ENCODE measurements at places on chromosomes 5 and 9.

GRCh38 chr5:154049636-154050035 is 10.9 kb downstream of the MFAP3 start:
- DNase-seq: no peak

DNA sequence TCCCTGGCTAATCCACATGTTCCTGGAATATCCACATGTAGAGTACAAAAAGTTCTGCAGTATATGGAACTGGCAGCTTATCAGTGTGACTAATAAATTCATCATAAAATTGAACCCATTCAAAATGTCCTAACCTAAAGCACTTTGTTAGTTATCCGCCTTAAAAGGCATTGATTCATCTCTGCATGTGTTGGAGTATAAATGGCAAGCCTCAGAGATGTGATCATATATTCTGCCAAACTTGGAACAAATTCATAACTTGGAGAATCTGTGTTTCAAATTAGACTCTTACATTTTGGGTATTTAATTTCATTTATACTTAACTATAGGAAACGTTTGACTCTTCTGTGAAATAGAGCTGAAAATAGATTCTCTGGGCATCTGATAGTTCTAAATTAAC is 25.2 kb upstream of the NREP start:
- no peak for DNase-seq

DNA sequence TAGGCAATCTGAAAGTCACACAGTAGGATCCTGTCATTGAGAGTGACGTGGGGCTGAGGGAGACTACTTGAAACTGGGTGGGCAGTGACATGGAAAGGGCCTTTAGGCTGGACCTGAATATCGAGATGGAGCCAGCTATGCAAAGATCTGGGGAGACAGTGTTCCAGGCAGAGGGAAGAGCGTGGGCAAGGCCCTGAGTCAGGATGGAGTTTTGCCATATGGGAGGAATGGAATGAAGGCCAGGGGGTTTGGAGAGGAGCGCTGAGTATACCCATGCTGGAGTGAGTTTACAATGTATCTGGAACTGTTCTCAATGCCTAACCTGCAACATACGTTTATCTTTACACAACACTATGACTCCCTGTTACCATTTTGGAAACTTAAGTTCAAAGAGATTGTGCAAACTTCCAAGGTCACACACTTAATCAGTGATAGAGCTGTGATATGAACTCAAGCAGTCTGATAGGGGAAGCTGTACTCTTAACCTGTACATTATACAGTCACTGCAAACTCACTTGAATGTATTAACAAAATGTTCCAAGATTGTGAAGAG is 33.5 kb downstream of the INSYN2B start:
- no peak for DNase-seq

DNA sequence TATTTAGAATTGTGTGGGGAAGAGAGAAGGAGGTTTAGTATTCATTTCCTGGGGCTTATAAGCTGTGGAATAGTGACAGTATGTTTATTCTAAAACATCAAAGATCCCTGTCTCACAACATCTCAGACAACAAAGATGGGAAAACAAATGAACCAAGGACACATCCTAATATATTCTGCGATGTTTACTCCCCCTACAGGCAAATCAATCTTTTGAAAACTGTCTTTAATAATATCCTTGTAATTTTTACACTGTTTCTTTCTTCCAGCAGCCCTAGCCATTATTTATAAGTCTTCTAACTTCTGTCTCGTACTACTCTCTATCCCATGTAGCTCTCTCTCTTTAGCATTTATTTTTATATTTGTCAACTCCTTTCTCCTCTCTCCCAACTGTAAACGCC is 33.5 kb upstream of the TMEM252 start:
- no peak for DNase-seq

- DNase-seq: no peak
Observed at GRCh38 chr5:71589903-71590302, 2.8 kb downstream of the MCCC2 start.

GRCh38 chr5:118611332-118611945 is 376.9 kb downstream of the DTWD2 start:
- DNase-seq: no peak

DNA sequence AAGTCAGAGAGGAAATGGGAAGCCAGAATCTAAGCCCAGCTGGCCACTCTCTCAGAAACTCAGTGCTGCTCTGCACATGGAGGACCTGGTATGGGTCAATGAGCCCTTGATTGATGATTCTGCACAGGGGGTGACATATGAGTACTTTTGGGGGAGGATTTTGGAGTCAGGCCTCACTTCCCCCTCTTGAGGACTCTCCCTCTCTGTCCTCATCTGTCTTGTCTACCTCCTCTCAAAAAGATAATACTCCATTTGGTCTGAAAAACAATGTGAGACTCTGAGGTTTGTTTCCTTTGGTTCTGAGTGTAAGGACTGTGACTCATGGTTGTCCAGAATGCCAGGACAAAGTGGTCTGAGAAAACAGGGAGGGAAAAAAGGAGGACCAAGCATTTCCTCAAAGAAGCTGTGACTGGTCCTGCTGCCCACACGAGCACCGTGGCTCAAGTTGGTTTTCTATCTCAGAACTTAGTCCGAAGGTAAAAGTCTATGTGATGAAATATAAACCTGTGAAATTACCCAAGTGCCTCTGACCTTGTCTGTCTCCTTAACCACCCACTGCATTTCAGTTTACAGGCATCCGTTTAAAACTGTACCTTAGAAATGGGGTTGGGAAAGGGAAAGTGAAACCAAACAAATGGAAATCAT is 11.1 kb downstream of the TTC39B start:
- DNase-seq: no peak

DNA sequence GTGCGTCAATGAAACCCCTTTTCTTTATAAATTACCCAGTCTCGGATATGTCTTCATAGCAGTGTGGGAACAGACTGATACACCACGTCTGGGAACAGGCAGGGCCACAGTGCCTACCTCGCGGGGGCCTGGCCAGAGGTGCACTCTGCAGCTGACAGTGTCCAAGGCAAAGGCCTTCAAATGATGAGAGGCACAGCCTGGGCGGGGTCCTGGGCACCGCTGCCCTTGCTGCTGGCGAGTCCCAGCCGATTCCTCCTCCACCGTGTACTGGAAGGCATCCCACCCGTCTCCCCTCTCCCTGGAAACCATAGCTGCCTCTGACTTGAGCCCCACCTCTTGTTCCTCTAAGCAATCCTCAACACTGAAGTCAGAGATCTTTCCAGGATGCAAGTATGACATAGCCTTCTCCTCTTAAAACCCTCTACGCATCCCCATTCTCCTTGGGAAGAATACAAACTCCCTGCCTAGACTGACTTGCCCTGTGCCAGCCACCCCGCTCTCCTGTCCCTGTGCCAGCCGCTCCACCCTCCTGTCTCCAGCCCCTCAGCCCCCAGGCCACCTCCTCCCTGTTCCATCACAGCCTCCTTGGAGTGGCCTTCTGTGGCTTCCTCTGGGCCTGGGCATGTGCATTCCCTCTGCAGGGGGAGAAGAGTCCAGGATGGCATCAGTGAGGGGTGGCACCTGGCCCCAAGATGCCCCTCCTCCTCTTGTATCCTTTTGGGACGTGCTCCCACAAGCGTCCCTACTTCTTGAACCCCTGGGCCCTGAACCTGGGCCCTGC is 8.1 kb upstream of the COL5A1 start:
- no peak for DNase-seq

- DNase-seq: no peak
Observed at GRCh38 chr5:142532781-142533176, 153.1 kb downstream of the FGF1 start.

DNA sequence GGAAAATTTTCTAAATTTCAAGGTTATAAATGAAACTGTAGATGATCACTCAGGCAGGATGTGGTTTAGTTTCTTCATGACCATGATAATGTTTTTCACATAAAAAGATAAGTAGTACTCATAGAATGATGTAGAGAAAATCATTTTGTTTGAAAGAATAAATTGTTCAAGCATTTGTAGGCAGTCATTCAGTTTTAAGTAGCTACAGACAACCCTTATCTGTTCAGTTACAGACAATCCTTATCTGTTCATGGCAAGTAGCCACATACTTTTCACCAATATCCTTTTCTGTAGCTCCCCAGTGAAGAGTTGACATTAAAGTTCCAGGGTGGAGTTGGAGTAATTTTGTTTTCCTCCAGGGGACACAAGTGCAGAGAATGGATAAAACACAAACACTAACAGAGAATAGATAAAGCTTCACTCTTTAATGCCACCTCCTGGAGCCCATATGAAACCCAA is 278.1 kb upstream of the TNC start:
- DNase-seq: no peak

GRCh38 chr5:73483676-73484075 is 14.6 kb upstream of the BTF3 start:
- DNase-seq: no peak

- DNase-seq: no peak
Observed at GRCh38 chr5:172659909-172660628, 19.0 kb downstream of the NEURL1B start.

- no peak for DNase-seq
Observed at GRCh38 chr5:141135030-141135717, at the start of gene PCDHB5. PCDHB5 (plus strand) TSS chr5:141135206; CDS start chr5:141135435, 229 bp downstream.

Data from activated naive CD4-positive, alpha-beta T cell (primary cell).